Stimulated activated CD8-positive, alpha-beta memory T cell treated with anti-CD3 and anti-CD28 coated beads, Interleukin-4, amount 100 ng/mL, for 1 hour (primary cell): ENCODE measurements at places on chromosomes 7 and 10.

- no peak for DNase-seq
Observed at GRCh38 chr7:113774182-113774807, 144.5 kb downstream of the PPP1R3A start.

DNA sequence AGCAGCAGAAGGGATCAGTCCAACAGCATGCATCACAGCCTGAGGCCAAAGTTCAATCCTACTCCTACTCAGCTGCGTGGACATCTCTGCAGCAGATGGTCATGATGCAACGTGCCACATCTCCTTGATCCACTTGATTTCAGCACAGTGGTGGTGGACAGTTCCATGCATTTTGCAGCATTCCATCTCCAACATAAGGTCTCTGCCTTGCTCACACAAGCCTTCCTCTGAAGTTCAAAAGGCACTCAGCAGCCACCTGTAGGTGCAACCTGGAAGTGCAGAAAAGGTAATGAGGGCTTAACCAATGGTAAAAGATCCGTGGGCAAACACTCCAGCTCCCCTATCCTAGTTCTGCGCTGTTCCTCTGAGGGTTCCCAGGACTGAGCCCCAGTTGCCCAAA lies 57.5 kb upstream of the CHCHD3 start:
- DNase-seq: no peak

DNA sequence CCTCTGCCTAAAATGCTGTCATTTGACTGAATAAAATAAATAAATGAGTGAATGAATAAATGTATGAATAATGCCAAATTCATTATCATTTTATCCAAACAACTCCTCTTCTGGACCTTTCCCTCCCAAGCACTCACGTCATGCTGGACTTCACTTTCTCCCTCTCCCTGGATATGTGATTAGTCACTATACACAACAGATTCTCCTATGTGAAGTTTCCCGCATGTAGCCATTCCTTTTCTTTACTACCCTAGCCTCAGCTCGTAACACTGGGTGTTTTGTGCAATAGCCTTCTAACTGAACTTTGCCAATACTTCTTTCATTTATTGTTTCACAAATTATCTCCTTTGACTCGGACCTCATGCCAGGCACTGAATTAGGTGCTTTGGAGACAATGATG lies 87.6 kb upstream of the IL6 start:
- no peak for DNase-seq

DNA sequence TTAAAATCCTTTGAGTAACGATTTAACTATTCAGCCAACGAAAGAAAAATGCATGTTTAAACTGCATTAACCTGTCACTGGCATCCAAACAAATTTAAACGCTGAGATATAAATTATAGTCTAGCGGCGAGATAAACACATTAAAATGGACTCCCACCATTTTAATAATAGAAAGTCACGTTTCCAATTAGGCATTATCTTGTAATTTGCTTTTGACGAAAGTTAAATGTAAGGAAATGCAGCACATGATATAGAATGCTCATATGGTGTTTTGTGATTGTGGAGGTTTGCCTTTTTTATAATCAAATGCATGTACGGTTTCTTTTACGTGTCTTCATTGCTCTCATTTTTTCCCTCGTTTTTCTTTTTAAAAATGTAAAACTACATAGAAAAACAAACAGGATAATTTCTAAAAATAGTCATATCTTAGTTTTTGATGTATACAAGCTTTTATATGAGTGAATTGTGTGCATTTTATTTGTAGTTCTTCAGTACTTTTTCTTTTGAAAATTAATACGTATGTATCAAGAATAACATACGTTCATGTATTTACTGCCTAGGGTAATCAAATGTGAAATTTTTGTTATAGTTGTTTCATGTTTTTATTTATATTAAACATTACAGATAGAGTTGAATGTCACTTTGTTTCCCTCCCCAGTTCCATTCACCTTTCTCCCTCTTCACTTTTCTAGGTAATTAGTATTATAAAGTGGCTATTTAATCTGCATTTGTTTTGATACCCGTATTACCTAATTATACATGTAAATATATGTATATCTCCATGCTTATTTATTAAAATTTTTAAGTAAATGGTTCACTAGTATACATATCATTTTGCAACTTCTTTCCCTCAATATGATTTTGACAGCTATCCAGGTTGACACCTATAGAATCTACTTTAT lies 1.1 kb upstream of the KLF14 start:
- no peak for DNase-seq

DNA sequence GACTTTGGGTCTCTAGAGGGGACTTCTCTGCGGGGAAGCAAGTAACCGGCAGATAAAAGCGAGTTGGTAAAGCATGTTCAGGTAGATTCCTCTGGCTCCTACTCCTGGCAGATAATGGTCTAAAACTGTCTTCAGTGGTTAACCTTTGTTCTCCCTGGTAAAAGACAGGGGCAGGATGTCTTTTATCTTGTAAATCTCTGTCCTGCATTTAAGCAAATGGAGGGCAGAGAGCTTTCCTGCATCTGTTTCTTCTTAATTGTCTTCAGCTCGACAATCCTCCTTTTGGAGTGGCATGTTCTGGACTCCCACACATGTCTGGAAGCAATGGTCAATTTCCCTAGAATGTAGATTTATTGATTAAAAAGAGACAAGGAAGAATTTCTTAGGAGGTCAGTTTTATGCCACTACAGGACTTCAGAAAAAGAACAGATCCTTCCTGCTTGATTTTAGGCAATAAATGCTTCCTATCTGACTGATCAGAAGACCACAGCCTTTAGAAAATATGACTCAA lies 16.6 kb downstream of the C7orf33 start:
- DNase-seq: no peak

DNA sequence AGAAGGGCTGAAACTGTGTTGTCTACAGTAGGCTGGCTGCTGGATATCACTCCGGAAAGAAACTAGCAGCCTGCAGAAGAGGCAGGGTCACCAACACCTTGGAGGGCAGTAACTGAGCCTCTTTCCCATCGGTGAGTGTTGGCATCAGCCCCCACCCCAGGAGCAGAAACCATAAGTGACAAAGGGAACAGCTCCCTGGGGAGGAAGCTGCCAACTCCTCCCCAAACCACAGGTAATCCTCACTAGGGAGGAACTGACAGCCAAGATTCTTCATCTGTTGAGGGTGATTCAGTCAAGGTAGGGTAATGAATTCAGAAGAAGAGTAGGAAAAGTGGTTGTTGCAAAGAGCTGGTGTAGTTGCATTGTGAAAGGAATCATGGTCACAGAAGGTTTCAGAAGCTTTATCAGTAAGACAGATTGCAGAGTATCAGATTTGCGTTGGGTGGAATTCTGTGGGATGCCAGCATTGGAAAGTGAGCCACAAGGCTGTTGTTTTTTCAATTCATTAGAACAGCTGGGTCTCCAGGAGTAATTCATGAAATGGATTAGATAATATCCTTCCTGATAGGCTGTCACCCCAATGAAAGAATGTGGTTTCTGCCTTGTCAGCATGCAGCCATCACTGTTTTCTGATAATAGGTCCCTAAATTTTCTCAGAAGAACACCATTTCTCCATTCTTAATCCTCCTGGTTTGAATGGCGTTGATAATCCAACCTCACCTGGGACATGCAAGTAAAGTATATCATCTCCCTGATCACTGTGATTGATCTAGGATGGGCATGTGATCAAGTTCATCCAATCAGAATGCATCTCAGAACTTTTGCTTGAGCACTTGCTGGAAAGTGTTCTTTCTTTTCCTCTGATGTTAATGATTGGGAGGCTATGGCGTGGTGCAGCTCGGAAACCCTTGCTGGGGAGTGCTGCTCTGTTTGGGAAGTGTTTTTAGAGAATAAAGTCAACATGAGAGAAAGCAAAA lies 75.0 kb upstream of the CTBP2 start:
- no peak for DNase-seq
